ENCODE measurements at places on chromosomes 1 and 21.
A peak's percentile ranks its signal among the peaks of the same experiment; 100 is the strongest.

DNA sequence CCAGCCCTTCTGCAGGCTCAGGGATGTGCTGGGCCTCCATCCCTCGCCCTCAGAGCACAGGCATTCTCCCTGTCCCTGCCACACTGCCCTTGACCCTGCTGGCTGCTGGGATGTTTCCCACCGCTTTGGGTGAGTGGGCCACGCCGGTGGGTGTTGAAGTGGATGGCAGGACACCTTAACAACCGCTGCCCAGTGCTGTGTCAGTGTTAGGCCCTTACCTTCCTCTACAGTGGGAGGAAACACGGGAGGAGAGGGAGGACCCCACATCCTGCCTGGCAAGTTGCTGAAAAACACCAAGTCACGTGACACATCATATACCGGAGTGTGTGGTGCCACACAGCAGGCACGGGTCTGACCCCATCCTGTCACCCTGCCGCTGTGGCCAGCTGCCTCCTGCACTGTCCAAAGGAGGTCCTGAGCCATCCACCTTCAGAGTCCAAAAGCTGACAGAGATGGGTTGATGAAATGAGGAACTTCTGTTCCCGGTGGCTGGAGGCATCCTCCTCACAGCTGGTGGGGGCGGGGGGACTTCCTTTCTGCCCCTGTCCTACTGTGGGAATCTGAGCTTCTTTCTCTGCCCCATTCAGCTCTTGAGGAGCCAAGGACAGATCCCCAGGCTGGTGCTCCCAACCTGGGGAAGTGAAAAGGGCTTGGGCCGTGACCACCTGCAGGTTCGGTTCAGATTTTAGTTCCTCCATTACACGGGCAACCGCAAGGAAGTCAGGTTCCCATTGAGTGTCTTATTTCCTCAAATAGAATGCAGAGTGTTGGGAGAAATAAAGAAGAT lies 3.2 kb upstream of the THEMIS2 start:
- peak; percentile 78 for DNase-seq

GRCh38 chr21:43912500-43912899 lies 47.5 kb downstream of the AGPAT3 start:
- DNase-seq, result no peak

DNA sequence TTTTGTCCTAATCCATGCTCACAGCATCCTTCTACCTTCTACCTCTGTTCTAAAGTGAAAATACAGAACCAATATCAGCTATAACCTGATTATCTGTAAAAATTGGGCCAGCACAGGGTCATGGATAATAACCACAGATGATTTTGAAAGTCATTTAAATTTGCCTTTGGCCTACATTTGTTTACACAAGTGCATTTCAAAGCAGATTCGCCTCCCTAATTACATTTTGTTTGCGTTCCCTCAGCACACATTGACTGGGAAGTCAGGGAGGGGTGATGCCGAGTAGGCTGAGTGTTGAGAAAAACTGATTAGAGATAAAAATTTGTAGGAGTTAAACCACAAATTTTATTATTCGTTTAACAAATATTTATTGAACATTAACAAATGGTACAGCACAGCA lies 19.2 kb upstream of the RGS8 start:
- DNase-seq, result no peak

GRCh38 chr1:15680561-15681348 lies 3.4 kb upstream of the PLEKHM2 start:
- DNase-seq, result peak; percentile 48

DNA sequence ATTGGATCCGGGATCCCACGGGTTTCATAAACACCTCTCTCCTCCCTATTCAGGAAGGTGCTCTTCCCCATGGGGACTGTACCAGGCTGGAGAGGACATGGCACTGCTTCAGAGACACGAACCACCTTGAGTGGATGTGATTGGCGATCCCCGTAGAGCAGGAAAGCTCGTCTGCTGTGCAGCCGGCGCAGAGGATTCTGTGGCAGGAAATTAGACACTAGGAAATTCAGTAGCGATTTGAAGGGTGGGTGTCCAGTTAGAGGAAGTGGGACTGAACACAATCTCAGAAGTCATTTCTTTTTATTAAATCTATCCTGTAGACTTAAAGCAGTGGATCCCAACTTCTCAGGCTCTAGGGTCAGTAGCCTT lies 767 bp downstream of the PDIK1L start:
- no peak for DNase-seq

DNA sequence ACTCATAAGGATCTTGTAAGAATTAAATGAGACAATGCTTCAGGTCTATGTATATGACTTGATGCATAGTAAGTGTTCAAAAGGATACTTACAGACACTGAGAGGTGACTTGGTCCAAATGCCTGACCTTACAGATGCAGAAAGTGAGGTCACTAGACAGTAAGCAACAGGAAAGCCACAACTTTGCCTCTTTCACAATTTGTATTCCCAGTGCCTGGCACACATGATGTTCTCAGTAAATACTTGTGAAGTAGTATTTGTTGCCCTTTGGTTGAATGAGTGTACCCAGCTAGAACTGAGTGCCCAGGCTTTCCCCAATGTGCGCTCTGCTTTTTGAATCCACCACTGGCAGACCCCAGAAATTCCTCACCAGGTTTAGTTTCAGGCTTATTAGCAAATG lies 105.1 kb downstream of the BEND5 start:
- no peak for DNase-seq

DNA sequence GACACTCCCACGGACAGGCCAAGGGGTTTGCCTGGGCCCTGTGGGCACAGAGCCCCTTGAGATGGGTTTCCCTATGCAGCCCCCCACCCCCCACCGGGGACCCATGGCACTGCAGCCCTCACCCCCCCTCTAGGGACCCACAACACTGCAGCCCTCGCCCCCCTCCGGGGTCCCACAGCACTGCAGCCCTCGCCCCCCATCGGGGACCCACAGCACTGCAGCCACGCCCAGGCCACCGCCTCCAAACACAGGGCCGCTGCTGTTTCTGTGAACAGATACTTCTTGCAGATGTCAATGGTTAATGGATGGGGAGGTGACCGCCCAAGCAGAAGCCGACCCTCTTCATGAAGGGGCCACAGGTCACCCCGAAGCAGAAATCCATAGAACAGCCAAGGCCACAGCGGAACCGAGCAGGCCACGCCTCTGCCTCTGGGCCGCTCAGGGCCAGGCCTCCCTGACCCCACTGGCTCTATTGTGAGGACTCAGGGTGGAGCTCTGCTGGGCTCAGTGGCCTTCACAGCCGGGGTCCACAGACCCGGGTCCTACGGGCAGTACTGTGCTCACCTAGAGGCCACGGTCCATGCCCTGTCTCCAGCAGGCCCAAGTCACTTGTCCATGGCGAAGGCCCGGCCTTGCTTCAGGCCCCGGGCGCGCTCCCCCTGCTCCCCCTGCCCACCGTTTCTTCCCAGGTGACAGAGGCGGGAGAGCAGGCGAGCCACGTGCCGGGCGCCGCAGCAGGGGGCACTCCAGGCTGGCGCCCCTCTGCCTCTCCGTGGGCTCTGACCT lies 4.1 kb upstream of the POFUT2 start:
- DNase-seq, result no peak

DNA sequence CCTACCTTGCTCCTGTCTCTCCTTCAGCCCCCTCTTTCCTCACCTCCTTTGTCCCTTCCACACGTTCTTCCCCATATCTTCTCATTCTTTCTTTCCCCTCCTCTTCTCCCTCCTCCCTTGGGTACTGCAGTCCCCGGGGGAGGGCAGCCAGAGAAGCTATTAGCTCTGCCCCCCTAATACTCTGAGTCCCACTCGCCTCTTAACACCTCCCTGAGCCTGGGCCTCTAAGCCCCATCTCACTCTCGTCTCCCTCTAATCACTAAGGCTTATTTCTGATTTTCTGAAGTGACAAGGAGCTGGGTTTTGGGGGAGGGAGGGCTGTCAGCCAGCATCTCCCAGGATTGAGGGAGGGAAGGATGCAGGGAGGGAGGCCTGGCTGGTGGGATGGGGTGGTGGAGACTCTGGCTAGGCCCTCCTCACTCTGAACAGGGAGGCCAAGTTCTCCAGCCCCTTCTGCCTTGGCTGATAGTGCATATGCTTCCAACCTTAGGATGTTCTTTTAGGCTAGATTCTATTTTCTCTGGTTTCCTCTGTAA lies 25.6 kb upstream of the DMBX1 start:
- no peak for DNase-seq

GRCh38 chr1:157376681-157377080 lies 175.6 kb downstream of the FCRL5 start:
- DNase-seq, result no peak

DNA sequence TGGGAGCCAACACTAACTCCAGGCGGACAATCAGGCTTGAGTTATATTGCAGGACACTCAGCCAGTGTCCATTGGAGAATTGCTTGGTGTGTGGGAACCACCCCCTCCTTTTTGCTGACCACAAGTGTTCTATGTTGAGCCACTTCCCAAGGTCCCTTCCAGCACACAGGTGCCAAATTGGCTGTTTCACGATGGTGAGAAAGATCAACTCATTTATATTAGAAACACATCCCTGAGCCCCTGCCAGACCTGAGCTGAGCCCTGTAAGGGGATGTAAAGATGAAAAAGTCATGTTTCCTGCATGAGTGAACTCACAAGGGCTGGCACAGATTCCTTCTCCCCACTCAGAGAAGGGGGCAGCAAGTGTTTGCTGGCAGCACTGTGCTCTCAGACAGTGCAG lies 96.5 kb downstream of the KCNN3 start:
- DNase-seq, result no peak

GRCh38 chr1:28123461-28123961 lies 35.1 kb upstream of the EYA3 start:
- DNase-seq, result no peak

All from hematopoietic multipotent progenitor cell treated with erythropoietin and hydrocortisone succinate and interleukin-3 and kit ligand, for 17 days (in vitro differentiated cells).